ENCODE measurements at places on chromosomes 11 and 22.

DNA sequence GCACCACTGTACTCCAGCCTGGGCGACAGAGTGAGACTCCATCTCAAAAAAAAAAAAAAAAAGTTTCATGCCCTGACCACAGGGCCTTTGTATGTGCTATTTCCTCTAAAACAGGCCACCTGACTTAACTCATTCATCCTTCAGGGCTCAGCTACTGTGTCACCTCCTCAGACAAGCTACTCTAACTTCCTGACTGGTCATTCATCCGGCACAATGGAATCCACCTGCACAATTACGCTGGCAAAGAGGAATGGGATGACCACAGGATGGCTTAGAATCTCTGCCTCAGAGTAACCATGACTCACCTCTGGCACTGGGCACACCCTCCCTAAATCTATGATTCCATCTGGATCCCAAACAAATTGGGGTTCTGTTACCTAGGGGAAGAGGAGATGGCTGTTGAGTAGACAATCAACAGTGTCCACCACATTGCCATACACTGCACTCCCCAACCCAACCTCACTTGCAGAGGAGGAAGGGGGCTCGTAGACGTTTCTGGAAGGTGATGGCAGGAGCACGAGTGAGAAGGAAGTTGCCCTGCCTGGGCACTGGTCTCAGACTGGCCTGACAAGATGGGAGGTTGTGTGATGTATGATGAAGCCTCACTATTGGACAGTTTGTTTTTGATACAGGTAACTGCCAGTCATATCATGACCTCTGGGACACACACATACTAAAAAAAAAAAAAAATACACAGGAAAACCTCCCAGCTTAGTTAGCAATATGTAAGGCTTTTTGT is 22.8 kb upstream of the HMOX1 start:
- no peak for DNase-seq

GRCh38 chr11:35747668-35748067 is 85.1 kb downstream of the TRIM44 start:
- no peak for DNase-seq

GRCh38 chr11:3840004-3840869 is 522 bp downstream of the RHOG start:
- DNase-seq = no peak

- DNase-seq = no peak
These were observed 4.3 kb upstream of the ATP5MGL start for GRCh38 chr22:42644422-42645340.

GRCh38 chr11:25576320-25576719 is 755.6 kb upstream of the ANO3 start:
- DNase-seq = no peak

DNA sequence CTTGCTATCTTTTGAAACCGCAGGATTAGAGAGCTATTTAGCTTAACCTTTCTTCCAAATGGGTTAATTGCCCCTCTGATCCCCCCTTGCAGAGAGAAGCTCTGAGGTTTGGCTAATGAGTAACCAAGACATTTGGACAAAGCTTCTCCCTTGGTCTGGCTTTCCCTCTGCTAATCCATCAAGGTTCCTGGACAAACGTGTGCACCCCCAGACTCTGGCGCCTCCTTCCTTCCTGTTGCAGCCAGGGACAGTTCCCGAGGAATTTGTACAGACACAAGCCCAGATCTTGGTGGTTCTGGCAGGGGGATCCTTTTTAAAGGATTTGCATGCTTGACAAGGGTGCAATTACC is 1.6 kb downstream of the KIAA1671 start:
- no peak for DNase-seq

- DNase-seq = no peak
These were observed 7.3 kb downstream of the SERGEF start for GRCh38 chr11:18005376-18006129.

GRCh38 chr22:26161746-26162145 is 7.5 kb upstream of the SEZ6L start:
- no peak for DNase-seq

DNA sequence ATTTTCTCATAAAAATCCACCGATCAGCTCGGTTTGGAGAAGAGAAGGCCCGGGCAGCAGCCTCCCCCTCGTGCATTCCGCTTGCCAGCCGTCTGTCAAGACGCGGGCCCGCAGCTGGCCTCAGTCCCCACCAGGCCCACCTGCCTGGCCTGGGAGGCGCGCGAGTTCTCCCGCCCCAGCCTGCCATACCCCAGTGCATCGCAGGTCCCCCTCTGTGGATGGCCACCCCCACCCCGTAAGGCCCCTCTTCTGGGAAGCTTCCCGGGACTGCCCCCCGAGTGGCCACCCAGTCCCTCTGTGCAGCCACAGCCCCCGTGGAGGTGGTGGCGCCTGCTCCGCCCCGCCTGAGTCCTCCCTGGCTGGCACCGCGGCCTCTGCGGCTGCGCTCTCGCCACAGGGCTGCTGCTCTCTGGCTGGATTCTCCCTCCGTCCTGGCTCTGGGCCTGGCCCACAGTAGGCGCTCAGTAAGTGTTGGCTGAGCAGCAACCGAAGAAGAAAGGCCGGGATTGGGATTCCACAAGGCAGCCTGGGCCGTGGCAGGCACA is 74.0 kb upstream of the TCF20 start:
- no peak for DNase-seq

- no peak for DNase-seq
These were observed 423 bp upstream of the RTN3 start for GRCh38 chr11:63680834-63681320.

Data from AG04449 (cell line).